RPMI7951 (cell line): ENCODE measurements at places on chromosomes 2 and 18.
A peak's percentile ranks its signal among the peaks of the same experiment; 100 is the strongest.

DNA sequence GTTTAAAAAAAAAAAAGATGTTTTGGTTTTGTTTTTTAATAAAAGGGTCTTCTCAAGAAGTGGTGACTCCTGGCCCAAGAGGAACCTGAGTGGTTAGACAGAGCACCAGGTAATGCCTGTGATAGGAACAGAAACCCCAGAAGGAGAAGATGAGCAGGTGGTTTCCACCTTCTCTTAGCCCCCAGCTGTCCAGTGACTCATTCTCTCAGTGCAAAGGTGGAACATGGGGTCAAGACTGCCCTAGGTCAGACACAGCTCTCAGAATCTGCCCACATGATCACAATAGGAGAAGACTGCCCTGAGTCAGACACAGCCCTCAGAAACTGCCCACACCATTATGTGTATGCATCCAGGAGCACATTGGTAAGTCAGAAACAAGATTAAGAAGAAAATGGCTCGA, 61.8 kb downstream of the TBC1D8 start:
- DNase-seq: no peak

DNA sequence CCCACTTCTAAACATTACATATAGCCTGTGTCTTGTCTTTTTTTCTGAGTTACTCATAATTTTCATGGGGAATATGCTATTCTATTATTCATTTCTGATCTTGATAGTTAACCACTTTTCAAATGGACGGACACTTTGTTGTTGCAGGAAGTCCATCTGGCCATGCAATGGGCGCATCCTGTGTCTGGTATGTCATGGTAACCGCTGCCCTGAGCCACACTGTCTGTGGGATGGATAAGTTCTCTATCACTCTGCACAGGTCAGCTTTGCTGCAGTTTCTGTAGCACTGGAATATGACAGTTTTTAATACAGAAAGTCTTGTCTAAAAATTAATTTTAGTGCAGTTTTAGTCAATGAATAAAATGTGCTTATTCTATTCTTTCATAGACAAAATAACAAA, 3.3 kb downstream of the G6PC2 start:
- DNase-seq: no peak

DNA sequence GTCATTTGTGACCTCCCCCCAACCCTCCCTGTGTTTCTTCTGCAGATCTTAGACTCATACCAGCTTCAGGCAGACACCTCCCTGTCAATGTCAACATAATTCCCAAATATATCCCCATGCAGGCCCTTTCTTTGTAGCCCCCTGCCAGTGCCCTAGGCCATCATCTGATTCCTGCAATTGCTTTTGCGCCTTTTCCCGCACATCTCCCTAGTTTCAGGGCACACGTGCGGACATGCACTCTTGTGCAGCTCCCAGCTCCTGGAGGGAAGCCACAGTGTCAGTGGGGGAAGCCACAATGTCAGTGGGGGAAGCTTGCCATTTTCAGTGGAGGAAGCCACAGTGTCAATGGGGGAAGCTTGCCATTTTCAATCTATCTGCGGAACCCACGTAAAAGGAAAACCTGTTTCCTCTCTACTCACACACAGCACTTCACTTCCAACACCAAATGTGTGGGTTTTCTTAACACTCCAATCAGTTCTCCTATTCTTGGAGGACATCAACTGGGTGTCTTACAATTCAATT, 256.4 kb downstream of the ACKR3 start:
- no peak for DNase-seq

DNA sequence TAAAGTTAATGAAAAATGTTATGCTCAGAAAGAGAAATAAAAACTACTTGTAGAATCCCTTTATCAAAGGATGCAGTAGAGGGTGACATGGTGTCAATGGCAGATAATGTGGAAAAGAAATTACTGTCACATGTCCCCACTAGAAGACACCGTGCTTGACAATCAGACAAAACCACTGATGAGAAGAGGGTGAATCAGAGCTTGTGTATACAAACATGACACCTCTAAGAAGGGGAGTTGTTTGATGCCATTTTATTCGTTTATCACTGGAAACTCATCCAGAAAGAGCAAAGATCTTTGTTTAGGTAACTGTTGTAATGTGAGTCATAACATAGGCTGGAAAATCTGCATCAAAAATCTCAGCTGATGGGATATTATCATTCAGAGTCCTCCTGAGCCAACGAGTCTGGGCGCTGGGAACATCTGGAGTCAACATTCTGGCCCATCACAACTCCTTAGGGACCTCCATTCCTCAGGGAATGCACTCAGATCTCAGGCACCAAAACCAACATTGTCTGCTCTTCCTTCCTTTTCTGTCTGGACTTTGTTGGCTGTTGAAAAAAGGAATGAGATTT, 49.5 kb upstream of the RAB12 start:
- peak; percentile 16 for DNase-seq

DNA sequence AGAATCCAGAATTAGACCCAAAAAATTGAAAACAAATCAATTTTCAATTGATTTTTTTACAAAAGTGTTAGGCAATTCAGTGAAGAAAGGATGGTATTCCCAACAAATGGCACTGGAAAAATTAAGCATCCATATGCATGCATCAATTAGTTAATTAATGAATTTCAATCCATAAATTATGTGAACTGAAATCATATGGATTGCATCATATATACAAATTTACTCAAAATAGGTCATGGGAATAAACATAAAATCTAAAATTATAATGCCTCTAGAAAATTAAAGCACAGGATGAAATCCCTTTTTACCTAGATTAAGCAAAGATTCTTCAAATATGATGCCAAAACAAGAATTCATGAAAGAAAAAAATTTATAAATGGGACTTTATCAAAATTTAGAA, 213.9 kb upstream of the KLHL29 start:
- DNase-seq: no peak

DNA sequence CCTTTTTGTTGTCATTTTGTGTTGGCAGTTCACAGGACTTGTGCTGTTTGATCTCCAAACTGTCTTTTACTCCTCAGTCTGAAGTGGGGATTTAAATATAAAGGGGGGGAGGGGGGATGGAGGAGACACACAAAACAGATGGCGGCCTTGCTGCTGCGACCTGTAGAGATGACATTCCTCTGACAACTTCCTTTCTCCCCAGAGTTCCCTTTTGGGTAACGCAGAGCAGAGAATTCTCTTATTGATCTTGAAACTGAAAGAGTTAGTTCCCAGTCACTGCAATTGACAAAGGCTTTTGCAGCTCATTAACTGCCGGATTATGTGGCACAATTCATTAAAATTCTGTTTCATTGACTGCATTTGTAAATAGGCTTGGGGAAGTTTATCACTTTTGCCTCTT, 279.3 kb downstream of the TSN start:
- no peak for DNase-seq

DNA sequence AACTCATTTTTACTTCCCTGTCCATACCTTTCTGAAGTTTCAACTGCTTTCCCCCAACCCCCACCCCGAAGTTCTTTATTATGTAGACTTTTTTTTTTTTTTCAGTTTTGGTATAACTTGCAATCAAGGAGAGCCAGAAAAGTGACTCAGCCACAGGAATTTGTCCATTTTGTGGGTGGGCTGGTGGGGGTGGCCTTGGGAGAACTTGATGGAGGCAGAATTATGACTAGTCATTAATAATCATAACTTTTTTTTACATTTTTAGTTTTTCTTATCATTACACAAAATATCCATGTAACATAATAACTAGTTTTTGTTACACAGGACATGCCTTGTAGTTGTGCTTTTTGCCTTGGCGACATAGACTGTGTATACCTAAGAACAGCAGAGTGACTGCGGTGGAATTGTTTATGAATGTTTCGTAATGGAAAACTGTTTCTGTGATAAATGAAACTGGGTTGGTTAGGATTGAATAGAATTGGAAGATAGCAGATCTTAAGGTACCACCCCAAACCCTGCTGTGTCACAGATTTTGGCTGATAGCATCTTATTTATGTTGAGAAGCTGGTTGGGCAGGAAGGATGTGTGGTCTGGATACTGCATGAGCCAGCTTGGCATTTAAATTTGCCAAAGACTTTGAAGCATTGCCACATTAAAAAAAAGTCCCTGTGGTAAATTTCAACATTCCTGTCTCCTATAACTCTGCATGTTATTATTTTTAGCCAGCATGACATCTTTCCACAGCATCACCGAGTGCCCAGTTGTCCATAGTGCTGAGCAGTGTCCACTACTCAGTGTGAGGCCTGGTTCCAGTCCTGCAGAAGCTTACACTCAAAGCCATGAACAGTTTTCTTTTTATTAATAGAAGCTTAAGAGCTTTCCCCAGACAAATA, 30.7 kb downstream of the LYPD6B start:
- peak; percentile 99 for DNase-seq

- no peak for DNase-seq
Measured at GRCh38 chr2:1997409-1997808, 253.1 kb upstream of the PXDN start.

GRCh38 chr18:4842751-4843150, 354.3 kb downstream of the AKAIN1 start:
- no peak for DNase-seq

DNA sequence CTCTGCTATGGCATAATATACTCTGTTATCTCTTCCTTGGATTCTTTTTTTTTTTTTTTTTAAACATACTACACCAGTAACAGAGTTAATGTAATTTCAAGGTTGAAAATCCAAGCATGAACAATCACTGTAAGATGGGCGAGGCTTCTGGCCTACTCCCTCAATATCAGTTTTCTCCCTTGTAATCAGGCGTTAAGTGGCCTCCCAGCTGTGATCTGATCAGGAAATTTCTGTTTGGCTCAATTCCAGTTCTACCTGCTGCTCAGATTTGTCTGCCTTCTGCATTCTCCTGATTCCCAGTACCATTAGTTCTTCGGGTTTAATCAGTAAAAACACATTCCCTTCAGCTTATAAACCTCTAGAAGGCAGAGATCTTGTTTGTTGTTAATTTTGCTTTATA, 18.6 kb downstream of the PRKD3 start:
- DNase-seq: no peak

DNA sequence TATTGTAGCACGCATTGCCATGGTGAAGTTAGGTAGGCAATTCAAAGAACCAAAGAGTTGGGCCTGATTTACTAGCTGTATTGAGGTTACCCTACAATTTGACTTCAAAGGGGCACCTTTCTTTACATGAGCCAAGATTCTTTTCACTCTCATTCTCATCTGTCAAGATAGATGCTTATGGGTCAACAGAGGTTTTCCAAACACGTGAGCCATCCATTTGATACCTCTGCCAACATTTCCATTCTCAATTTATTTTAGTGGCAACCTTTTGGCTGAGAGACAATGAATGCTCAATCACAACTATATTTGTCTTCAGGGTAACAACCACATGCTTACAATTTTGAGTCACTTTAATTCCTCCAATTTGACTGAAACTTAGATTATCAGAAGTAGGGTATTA, 370.6 kb upstream of the CDH20 start:
- DNase-seq: no peak
